ENCODE measurements at places on chromosomes 3 and 15.

GRCh38 chr3:172101107-172101506, 61.7 kb downstream of the FNDC3B start:
- DNase-seq = no peak

DNA sequence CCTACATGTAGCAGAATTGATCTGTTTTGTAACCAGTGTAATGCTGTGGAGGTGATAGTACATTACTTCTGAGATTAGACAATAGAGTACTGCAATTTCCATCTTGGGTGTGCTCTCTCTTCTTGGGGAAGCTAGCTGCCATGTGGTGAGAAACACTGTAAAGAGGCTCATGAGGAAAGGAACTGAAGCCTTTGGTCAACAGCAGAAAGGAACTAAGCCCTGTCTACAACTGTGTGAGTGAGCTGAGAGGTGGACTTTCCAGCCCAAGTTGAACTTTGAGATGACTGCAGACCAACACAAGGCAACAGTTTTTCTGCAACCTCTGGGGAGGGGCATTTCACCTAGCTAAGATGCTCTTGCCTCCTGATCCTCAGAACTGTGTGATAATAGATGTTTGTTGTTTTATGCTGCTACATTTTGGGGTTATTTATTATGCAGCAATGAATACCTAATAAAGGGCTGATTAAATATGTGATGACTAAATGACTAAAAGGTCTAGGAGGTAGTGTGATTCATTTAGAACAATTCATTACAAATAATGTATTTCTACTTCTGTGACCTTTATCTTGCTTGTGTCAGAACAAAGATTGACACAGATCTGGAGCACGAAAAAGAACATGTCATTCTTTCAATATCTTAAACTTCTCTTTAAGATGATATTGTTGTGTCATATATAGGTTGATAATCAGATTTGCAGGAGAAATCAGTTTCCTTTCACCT, 121.6 kb upstream of the THRB start:
- DNase-seq = no peak

DNA sequence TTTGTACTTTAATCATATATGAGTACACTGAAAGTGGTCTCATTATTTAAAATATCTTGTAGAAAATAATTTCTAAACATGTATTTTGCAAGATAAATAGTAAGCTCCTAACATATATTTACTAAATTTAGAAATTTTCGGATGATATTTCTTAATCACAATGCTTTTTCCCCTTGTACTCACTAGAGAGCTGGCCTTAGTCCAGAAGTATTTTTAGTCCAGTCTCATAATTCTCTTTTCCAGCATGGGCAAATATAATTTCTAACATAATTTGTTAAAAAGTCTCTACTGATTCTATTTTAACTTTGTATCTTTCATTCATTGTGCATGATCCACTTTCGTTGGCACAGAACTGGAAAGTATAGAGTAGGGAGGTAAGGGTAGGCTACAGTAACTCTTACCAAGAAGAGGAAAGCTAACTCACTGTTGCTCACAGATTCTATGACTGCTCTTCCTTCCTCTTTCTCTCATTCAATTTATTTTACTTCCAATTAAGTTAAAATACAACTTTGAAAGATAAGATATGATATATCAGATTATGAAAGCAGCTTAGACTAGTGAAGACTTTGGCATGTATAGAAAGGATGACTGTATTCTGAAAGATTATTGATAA, 39.3 kb downstream of the FGF7 start:
- no peak for DNase-seq

DNA sequence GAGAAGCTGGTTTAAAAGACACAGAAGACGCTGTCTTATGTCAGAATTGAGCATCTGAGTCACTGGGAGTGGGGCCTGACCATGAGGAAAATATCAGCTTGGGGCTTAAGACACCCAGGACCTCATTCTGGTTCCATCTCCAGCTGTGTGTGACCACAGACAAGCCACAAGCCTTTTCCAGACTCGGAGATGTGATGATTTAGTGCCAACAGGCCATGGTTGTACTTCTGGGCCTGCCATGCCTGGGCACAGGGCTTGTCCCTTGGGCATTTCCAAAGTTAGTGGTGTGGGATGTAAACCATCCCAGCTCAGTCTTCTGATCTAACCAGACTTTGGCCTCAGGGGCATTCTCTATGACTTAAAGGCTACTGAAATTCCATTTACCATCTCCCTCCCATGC, 269.8 kb downstream of the RYR3 start:
- DNase-seq = no peak

DNA sequence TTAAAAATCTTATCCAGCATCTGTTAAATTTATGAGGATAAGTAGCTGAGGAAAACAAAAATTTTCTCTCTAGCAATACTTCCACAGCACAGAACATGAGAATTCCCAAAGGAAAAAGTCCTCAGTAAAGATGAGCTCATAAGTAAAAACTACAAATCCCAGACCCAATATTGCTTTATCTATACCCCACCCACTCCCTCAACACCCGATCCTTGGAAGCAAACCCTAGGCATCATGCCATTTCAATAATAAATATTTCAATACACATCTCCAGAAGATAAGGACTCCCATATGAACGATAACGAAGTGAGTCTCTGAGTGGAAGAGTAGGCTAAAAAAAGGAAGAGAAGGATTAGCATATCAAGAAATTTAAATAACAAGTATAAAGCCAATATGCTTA, 8.3 kb upstream of the PRR20G start:
- no peak for DNase-seq

GRCh38 chr3:126321490-126321889, 35.7 kb downstream of the KLF15 start:
- no peak for DNase-seq

DNA sequence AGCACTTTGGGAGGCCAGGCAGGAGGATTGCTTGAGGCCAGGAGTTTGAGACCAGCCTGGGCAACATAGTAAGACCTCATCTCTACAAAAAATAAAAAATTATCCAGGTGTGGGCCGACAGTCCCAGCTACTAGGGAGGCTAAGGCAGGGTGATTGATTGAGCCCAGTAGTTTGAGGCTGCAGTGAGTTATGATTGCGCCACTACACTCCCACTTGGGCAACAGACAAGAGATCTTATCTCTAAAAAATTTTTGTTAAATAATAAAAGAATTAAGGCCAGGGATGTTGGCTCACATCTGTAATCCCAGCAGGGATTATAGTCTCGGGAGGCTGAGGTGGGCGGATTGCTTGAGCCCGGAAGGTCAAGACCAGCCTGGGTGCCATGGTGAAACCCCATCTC, 25.8 kb upstream of the NFKBIZ start:
- no peak for DNase-seq

GRCh38 chr15:57158589-57158988, 217.7 kb upstream of the CGNL1 start:
- no peak for DNase-seq

GRCh38 chr3:174862101-174862500, 3.0 kb downstream of the NAALADL2 start:
- no peak for DNase-seq

GRCh38 chr3:4849739-4850138, 129.5 kb upstream of the BHLHE40 start:
- no peak for DNase-seq

DNA sequence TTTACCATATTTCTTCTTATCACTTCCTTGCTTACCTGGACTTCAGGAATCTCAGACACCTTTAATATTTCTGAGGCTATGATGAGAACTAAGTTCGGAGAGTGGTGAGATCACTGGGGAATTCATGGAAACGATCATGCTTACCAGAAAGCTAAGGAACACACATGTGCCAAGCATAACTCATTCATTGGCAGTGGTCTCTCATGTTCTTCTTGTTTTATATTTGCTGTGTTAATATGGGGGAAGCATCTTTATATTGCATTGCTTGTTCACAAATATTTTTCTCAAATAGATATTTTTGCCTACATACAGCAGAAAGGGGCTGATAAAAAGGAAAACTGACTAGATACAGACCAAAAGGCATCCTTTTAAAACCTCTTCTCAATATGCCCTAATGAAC, 55.8 kb downstream of the COL6A6 start:
- no peak for DNase-seq

- DNase-seq = no peak
Observed at GRCh38 chr15:48250640-48251076, 44.6 kb downstream of the SLC12A1 start.

GRCh38 chr15:98927996-98928395, 79.6 kb downstream of the PGPEP1L start:
- DNase-seq = no peak

DNA sequence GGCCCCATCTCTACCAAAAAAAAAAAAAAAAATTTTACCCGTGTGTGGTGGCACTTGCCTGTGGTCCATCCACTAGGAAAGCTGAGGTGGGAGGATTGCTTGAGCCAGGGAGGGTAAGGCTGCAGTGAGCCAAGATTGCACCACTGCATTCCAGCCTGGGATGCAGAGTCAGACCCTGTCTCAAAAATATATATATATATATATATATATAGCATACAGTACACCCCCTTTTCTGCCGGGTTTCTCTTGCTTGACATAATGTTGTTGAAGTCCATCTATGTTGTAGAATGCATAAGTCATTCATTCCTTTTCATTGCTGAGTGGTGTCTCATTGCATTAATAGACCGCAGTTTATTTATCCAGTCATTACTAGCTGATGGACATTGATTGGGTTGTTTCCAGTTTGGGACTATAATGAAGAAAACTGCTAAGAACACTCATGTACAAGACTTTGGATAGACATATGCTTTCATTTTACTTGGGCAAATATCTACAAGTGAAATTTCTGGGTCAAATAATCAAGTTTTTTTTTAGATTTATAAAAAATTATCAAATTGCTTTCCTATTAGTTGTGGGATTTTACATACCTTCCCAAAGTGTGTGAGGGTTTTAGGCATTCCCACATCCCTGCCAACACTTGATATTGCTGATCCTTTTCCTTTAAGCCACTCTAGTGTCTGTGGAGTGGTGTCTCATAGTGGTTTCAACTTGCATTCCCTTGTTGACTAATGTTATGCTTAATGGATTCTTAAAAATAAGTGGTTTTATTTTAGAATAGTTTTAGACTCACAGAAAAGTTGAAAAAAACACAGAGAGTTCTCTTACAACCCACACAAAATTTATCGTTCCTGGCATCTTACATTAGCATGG, 2.1 kb upstream of the PRR20G start:
- DNase-seq = no peak

DNA sequence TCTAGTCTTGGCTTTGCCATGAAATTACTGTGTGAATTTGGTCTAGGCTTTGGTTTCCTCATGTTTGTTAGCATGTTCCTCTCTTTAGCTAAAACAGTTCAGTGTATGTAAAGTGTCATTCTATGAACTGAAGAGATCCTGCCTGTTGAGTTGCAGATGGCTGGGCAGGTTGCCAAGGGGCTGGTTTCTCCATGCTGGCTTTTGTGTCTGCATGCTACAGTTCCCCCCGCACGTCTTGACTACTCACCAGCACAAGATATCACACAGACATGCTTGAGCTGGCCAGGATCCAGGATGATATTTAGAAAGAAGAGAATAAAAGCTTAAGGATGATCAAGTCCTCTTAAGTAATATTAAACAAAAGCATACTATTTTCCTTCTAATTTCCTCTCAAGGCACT, 90.2 kb downstream of the CERS3 start:
- DNase-seq = no peak

- DNase-seq = peak; percentile 53
Observed at GRCh38 chr15:76996526-76997401, 1.8 kb downstream of the PSTPIP1 start.

DNA sequence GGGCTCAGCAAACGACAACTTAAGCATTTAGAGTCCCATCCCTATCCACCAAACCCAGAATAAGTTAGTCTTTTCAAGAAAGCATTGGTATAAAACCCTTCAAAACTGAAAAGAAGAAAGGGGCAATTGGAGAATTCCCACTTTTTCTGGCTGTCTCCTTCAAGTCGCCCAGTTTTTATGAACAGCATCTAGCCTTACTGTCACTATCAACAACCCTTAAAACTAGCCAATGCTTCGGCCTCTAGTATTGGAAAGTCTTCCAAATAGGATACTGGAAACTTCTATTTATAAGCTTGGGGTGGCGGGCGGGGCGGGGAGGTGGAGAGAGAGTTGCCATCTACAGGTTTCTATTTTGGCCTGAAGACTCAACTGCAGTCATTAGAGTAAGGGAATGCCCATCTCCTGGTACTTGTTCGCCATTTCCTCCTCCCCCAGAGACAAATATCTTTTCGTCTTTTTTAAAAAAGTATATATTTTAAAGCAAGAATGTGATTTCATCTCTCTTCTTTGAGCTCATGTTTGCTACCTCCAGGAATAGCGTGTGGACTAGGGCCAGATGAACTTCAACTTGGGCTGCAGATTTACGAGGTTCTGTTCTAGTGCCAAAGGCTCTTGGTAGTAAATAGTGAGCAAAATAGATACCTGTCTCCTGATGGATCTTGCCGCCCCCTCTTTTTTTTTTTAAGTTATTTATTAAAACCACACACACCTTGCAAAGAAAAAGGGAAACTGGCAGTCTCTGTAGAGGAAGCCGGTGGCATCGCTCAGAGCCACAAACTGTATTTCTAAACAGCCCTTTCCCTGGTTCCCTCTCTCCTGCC, 2.7 kb downstream of the BCL6 start:
- DNase-seq = no peak

- DNase-seq = no peak
Observed at GRCh38 chr15:68344600-68344999, 67.1 kb downstream of the FEM1B start.

DNA sequence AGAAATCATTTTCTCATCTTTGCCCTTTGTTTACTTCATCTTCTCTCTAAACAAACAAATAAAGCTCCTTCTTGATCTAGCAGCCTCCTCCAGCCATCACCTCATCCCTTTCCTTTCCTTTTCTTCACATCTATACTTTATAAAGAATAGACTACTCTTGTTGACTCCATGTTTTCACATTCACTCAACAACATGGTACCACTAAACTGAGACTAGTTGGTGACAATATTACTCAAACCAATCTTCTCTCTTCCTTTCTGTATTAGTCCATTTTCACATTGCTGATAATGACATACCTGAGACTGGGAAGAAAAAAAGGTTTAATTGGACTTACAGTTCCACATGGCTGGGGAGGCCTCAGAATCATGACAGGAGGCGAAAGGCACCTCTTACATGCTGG, 324.7 kb downstream of the SOX2 start:
- no peak for DNase-seq

GRCh38 chr15:38028869-38029268, 94.4 kb downstream of the TMCO5A start:
- no peak for DNase-seq

DNA sequence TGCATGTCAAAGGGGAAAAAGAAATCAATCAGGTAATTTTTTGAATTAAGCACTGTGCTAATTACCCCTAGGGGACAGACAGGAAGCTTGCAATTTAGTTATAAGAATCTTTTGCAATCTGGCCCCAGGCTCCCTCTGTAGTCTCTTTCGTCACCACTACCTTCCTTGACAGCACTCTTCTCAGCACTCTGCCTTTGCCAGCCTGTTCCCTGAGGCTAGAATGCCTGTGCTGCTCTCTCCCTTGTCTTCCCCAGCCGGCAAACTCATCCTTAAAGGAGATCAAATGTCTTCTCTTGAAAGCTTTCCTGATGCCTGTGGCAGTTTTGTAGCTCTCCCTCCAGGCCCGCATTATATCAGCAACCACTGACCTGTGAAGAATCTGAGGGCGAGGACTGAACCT, 32.4 kb upstream of the PRTG start:
- no peak for DNase-seq

GRCh38 chr3:155416500-155417118, 123.1 kb upstream of the STRIT1 start:
- no peak for DNase-seq

GRCh38 chr3:126925411-126926171, 57.3 kb upstream of the PLXNA1 start:
- DNase-seq = no peak

- no peak for DNase-seq
Observed at GRCh38 chr3:68315546-68315945, 616.8 kb downstream of the TAFA4 start.

- DNase-seq = no peak
Observed at GRCh38 chr15:40578892-40579291, 9.8 kb downstream of the RPUSD2 start.

GRCh38 chr15:50685976-50686468, 575 bp downstream of the TRPM7 start:
- DNase-seq = peak; percentile 65

All from stimulated activated CD8-positive, alpha-beta memory T cell treated with anti-CD3 and anti-CD28 coated beads, Interleukin-7, amount 100 ng/mL, for 4 hours (primary cell).